Activated CD4-positive, alpha-beta T cell treated with anti-CD3 and anti-CD28 coated beads for 36 hours (primary cell): ENCODE measurements at places on chromosomes 13 and 19. TPM values are rescaled to one million over a fixed set of nuclear protein-coding genes. Genes with fewer than 3 reads are reported as not detected.

DNA sequence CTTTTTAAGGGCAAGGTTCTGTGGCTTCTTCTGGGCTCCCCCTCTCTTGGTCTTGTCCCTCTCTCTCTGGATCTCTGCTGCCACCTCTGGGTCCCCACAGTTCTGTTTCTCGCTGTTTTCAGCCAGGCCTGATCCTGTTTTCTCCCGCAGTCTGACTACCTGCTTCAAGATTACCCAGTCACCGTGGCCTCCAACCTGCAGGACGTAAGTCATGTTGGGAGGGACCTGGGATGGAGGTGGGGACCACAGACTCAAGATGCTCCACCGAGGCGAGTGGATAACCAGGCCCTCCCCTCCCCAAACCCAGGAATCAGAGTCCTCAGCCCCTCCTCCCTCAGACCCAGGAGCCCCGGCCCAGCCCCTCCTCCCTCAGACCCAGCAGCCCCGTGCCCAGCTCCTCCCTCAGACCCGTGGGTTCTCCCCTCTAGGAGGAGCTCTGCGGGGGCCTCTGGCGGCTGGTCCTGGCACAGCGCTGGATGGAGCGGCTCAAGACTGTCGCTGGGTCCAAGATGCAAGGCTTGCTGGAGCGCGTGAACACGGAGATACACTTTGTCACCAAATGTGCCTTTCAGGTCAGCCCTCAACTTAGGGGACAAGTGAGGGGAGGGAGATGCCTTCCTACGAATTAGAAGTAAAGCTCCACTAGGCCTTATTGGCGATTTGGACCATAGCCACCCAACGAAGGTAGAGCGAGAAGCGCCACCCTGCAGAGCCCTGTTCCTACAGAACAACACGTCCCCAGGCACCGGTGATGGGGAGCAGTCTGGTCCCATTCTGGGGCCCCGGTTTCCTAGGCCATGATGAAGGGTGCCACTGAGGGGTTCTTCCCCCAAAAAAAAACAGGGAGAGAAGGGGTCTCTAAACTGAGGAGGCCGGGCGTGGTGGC, 2.2 kb downstream of the FLT3LG start:
- H3K4me1 ChIP-seq = peaks cover 37% of the 10 kb centered on the region
- peak; percentile 91 for DNase-seq
- peak overlapping the region; percentile 84 for H3K27ac ChIP-seq
- H3K36me3 ChIP-seq = peaks cover 16% of the 10 kb centered on the region
- H3K27me3 ChIP-seq = no peaks in the 10 kb centered on the region

- H3K36me3 ChIP-seq = no peaks in the 10 kb centered on the region
- H3K4me3 ChIP-seq = no peak overlapping the region
Observed at GRCh38 chr19:51135986-51136762, 5.9 kb upstream of the SIGLEC7 start.

GRCh38 chr19:1980809-1981181, 34.7 kb downstream of the BTBD2 start:
- H3K27ac ChIP-seq = no peak overlapping the region
- no peak overlapping the region for H3K4me3 ChIP-seq
- no peak for DNase-seq
- H3K36me3 ChIP-seq = peaks cover 21% of the 10 kb centered on the region

- peaks cover 1% of the 10 kb centered on the region for H3K36me3 ChIP-seq
- DNase-seq = peak; percentile 71
- H3K27ac ChIP-seq = peak overlapping the region; percentile 78
Observed at GRCh38 chr19:35216833-35217648, 11.5 kb downstream of the FAM187B start.

DNA sequence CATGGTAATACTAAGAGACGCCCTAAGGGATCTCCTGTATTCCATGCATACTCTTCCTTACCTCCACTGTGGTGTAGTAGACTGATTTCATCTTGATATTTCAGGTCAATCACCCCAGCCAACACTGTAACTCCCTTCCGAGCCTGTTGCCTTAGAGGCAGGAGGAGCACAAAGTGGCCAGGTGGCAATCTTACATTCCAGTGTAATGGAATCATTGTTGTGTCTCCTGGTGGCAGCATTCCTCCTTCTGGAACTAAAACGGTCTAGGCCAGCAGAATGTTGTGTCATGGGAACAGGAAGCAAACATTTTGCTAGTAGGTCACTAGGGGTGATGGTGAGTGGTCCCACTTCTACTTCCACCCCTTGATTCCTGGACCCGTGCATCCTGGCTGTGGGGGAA, 405.7 kb upstream of the SLC10A2 start:
- no peak overlapping the region for H3K4me3 ChIP-seq
- no peaks in the 10 kb centered on the region for H3K36me3 ChIP-seq
- H3K27ac ChIP-seq = no peak overlapping the region
- H3K4me1 ChIP-seq = no peaks in the 10 kb centered on the region
- no peaks in the 10 kb centered on the region for H3K27me3 ChIP-seq
- no peak for DNase-seq

DNA sequence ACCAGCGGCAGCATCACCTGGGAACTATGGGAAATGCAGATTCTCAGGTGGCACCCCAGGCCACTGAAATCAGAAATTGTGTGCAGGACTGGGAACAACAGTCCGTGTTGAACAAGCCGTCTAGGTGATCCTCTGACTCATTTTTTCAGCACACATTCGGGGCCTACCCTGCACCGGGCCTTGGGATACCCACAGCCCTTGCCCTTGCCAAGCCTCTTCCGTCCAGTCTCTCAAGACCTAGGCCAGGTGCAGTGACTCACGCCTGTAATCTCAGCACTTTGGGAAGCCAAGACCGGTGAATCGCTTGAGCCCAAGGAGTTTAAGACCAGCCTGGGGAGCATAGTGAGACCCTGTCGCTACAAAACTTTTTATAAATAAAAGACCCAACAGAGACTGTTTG, 18.3 kb downstream of the TGFB1 start:
- H3K27me3 ChIP-seq = no peaks in the 10 kb centered on the region
- H3K4me3 ChIP-seq = no peak overlapping the region
- no peak for DNase-seq
- H3K36me3 ChIP-seq = peaks cover 57% of the 10 kb centered on the region

- H3K36me3 ChIP-seq = no peaks in the 10 kb centered on the region
- H3K27me3 ChIP-seq = no peaks in the 10 kb centered on the region
- no peak overlapping the region for H3K4me3 ChIP-seq
- no peaks in the 10 kb centered on the region for H3K4me1 ChIP-seq
Observed at GRCh38 chr13:70087247-70087646, 20.4 kb upstream of the ATXN8OS start.

The IFI30 gene
- 20.4 TPM for total RNA-seq

The ZNF284 gene
- 2.1 TPM for total RNA-seq

The ZNF225 gene
- total RNA-seq = 2.6 TPM

The CCDC70 gene
- not detected for total RNA-seq

The KIR2DL1 gene
- total RNA-seq = not detected

The DAND5 gene
- total RNA-seq = 0.21 TPM

The NLRP5 gene
- total RNA-seq = not detected

The GZMM gene
- total RNA-seq = 25.3 TPM

The C19orf33 gene
- total RNA-seq = not detected

The ACER1 gene
- not detected for total RNA-seq
